ENCODE measurements at places on chromosomes 3 and 15.

DNA sequence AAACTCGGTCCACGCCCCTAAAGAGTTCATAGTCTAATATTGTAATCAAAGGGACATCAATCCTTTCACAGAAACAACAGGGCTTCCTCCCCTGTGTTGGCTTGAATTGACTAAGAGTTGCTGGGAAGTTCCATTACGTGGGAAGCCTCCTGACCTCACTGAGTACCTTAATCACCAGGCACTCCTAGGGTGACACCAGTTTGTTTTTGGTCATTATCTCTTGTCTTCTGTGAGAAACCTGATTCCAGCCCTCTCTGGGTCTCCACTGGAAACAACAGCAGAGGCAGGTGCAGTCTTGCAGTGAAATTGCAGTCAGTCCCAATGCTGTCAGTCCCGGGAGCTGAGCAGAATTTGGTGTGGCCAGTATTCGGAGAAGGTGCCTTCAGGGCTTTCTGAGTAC, 55.4 kb downstream of the BOC start:
- DNase-seq: no peak

GRCh38 chr15:77494073-77494867, 73.6 kb downstream of the HMG20A start:
- no peak for DNase-seq

DNA sequence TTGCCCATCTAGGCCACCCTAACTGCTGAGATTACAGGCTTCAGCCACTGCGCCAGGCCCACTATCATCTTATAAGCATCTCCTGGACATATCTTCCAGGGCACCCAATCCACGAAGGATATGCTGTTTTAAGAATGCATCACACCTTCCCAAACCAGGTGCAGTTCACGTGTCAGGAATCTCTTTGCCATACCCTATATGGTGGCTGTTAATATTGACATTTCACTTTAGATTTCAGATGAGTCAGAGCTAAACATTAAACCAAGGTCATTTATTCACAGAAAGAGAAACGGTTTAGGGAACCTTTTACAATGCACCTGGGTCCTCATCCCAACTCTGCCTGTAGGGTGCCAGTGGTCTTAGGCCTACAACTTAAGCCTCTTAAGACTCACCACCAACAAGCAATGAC, 85.7 kb downstream of the TBL1XR1 start:
- no peak for DNase-seq

DNA sequence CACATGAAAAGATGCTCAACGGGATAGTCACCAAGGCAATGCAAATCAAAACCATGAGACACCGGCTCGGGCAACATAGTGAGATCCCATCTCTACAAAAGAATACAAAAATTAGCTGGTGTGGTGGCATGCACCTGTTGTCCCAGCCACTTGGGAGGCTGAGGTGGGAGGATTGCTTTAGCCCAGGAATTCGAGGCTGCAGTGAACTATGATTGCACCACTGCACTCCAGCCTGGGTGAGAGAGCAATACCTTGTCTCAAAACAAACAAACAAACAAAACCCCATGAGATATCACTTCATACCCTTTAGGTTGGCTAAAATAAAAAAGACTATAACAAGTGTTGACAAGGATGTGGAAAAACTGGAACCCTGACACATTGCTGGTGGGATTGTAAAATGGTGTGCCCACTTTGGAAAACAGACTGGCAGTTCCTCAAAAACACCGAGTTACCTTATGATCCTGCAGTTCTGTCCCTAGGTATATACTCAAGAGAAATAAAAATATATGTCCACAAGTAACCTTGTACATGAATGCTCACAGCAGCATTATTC, 3.8 kb upstream of the PPARG start:
- DNase-seq: no peak
